ENCODE measurements at places on chromosomes 3 and 15.

GRCh38 chr3:51393564-51393963 is 2.5 kb downstream of the RBM15B start:
- no peak for DNase-seq

DNA sequence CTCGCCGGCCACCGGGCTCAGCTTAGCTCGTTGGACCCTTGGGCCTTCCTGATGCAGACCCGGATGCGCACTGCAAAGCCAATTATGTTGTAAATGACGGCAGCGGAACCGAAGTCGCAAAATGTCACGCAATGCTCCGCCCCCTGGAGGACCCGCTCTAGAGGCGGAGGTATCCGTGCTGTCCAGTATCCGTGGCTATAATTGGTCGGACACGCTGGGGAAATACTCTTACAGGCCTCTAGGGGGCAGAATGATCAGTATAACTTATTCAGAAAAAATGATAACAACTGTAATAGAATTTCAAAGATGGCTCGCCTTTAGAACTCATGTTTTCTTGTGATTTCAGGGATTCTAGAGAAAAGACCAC is at the start of gene PRR23B:
Gene PRR23B, minus strand, starts transcription at position 59 of the 367 bp plus-strand sequence. CDS start 265 bp downstream, outside the sequence.
- no peak for DNase-seq

DNA sequence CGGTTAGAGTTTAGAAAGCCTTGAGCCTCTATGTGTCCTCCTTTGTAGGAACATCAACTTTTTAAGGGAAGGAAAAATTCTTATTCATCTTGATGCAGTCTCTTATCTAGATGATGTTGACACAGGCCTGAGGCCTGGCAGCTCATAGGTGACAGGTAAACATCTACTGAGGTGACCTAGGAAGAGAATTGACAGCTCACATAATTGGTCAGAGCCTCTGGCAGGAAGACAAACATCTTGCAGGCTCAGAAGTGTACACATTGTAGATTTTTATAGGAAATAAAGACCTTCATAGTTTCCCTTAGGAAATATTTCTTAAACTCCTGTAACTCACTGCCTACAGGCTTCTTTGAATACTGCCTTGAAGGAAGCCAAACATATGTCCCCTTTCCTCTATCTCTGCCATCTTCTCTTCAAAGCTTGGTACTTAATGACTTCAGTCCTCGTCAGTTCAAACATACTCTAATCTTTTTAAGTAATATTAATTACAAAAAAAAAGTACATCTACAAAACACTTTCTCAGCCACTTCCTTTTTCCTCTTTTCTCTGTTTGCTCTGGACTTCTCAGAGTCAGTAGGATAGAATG is 341.3 kb downstream of the TBL1XR1 start:
- no peak for DNase-seq

DNA sequence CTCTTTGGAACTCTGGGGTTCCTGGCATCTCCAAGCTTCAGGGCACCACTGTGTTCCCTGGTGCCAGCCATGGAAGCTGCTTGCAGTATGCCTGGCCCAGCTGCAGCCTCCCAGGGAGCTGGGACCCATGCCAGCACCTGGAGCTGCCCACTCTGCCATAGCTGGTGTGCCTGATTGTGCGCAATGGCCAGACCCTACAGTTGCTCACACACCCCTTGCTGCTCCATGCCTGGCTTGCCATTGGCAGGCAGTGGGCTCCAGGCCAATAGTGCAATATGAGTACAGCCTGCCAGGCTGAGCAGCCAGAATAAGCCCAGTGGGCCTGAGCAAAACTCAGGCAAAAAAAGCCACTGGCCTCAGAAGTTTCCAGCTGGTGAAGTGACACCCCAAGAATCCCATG is 43.8 kb upstream of the LRRFIP2 start:
- DNase-seq, result no peak

DNA sequence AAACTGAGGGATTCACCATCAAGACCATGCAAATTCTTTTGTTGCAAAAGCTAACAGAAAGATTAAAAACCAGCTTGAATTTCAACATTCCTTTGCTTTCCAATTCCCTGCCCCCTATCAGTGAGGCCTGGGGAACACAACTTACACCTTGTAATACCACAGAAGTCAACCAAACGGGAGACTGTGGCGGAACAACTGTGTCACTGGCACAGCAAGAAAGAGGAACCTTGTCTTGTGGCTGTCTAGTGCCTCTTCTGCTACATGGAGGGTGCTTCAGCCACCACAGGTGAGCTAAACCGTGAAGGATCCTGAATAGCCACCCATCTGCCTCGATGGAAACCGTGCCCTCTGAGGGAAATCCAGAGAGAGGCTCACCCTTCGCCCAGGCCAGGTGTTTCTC is 11.4 kb downstream of the CCDC12 start:
- DNase-seq, result no peak

DNA sequence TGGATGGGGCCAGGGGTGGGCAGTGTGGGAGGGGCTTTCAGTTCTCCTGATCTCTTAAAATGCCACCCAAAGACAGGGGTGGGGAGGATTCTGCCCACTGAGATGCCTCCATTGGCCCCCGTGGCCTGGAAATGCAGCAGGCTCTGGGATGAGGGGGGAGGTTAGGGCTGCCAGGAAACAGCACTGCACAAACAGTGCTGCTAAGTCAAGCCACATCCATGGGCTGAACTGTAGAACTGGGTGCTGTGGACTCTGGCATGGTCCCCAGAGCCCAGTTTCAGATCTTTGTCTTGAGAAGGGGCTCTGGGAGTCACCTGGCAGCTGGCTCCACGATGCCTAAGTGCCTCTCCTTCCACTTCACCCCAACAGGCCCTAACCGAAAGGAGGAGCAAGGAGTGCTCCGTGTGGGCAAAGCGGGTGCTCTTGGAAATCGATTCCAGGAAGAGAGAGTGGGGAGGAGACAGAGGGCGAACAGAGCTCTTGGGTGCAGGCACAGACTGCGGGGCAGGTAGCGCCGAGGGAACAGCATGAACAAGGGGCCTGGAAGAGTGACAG is 7.8 kb downstream of the PLA2G4E start:
- DNase-seq, result no peak

DNA sequence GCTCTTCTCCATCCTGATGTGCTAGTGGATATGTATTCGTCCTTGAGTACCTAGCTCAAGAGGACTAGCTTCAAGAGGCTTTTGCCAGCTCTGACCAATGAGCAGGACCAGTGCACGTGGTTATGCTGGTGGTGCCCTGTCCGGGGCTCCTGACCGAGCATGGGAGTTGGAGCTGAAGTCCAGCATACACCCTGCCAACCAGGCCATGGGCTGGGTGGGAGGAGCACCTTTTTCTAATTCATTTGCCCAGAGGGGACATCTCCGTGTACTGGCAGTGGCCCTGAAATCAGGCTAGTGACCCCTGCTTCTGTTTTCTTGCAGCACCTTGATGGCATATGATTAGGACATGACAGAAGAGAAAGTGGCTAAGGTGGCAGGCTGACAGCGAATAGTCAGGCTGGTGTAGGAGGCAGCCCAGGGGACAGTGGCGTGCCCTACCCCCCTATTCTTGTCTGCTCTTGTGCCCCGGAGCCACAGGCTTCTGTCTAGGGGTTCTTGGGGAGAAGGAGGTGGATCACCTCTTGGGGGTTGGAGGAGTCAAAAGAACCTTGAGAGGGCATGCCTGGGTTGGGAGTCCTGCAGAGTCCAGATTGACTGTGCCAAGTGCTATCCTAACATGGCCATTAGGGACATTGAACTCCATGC is 16.5 kb downstream of the PODXL2 start:
- no peak for DNase-seq

GRCh38 chr15:31330836-31331235 is 4.2 kb downstream of the KLF13 start:
- no peak for DNase-seq

DNA sequence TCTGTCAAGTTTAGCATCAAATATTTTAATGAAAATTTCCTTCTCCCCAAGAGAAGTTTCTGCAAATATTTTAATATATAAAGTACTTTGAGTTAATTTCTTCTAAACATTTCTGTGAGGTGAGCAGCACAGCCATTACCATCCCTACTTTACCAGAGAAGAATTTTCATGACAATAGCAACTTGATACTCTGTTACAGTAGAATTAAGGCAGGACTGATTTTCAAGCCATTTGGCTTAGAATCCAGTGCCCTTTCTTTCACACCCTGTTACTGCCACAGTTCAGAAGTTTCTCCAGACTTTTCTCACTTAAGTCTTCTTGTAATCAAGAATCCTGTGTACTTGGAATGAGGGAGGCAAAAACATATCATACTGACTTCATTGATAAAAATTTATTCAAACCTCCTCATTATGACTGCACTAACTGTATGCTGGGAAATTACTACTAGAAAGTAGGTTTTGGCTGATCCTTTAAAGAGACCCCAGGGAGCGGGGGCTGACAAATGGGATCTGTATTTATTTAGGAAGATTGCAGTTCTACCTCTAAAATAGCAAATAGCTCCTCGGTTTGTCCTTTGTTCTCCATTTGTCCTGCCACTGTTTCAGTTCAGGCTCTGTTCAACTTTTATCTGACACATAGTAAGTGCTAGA is 557.0 kb upstream of the SGO1 start:
- DNase-seq, result no peak

DNA sequence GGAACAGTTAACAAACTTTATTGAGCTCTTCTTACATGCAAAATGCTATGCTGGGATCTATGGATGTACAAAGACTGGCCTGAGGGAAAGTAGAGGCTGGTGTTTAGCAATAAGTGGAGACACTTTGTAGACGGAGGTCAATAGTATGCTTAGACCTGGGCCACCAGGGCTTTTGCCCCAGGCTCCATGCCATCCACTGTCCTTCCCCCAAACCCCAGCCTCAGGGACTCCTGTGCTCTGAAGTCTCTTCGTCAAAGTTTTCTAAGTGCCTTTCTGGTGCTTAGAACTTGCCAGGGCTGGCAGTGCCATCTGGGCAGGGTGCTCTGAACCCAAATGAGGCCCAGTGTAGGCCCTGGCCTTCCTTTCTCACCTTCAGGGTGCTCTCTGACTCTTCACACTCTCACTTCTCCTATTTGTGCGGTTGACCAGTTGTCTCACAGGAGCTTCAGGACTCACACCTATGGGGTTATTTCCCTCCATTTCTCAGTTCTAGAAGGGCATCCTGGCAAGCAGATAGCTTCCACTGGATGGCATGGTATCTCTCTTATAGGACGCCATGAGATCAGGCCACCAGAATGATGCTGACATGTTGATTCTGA is 21.8 kb upstream of the KCNAB1 start:
- DNase-seq, result no peak

GRCh38 chr15:56943403-56943802 is 25.0 kb downstream of the TCF12 start:
- DNase-seq, result no peak

GRCh38 chr3:34011171-34012101 is 213.0 kb downstream of the PDCD6IP start:
- no peak for DNase-seq

DNA sequence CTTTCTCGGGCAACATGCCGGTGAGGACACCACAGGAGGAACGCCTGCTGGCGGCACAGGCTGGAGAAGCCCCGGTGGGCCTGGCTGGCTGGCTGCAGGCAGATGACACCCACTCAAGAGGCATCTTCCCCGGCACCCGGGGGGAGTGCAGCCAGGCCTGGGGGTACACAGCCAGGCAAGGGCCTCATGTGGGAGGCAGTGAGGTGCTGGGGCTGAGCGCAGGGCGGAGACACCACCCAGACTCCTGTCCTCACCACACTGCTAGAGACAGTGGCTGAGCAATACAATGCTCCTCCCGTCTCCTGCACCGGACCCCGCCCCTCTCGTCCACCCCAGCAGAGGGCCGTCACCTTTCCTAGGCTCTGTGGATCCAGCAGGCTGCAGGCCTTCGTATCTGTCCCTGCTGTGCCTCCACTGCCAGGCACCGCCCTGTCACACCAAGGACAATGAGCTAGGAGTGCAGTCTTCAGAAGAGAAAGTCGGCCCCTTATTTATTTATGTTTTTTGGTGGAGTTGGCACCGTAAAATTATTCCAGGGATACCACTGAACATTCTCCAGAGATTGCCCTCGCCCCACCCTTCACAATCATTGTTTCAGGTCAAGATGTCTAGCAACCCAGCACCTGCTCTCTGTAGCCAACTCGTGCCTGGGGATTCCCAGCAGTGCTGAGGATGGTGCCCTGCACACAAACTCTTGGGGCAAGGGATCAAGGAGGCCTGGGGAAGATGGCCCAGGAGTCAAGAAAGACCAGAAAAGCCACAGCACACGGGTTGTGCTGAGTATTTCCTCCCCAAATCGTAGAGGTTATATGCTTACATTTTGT is 129.1 kb downstream of the ATP10A start:
- no peak for DNase-seq

- DNase-seq, result no peak
Observed at GRCh38 chr3:89358281-89358680, 250.9 kb downstream of the EPHA3 start.

DNA sequence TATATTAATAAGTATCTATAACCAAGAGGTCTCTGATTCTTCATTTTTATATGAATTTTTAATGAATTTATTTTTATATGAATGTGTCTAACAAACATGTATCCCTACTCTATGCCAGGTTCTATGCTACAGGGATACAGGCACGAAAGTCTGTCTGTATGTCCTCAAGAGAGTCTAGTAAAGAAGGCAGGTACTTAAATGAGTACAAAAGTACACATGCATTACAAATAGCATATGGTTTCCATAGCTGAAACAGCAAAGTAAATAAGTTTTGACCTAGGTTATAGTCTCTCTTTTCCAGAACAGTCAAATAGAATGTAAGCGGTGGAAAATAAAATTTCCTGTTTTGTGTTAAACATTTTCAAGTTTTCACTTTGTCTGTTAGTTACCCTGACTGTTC is 13.3 kb upstream of the ABHD10 start:
- DNase-seq, result no peak

DNA sequence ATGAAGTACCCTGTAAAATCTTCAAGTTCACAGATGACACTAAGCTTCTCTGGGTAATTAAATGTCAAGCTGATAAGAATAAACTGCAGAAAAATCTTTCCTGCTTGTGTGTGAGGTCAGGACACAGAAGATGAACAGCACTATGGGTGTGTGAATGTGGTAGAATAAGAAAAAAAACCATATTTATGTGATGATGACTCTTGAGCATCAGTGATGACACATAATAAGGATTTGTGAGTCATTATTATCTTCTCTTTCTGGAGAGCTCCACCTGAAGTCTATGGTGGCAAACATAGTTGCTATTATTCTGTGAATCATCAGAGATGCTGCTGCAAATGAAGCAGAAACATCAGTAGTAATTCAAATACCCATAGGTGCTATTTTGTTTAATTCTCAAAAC is 422.4 kb downstream of the DIPK2A start:
- DNase-seq, result no peak
